HepG2 (cell line): ENCODE measurements at places on chromosomes 5 and 9.

DNA sequence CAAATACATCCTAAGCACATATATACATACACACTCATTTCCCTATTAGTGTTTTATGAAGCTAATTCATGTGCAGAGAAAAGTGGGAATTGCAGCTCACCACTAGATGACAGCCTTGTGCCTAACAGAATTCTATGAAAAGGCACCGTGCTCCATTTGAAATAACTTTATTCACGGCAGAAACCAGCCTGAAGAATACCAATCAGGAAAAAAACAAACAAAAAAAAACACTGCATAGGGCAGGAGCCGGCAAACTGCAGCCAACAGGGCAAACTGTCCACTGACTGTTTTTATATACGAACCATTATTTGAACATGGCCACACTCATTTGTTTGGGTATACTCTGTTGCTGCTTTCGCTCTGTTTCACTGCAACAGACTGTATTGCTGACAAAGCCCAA lies 33.6 kb downstream of the ERMP1 start:
- DNase-seq: peak; percentile 28

GRCh38 chr5:135402031-135402430 lies 3.0 kb upstream of the MACROH2A1 start:
- no peak for DNase-seq

- no peak for DNase-seq
Observed at GRCh38 chr9:36140086-36141084, 3.9 kb downstream of the GLIPR2 start.

DNA sequence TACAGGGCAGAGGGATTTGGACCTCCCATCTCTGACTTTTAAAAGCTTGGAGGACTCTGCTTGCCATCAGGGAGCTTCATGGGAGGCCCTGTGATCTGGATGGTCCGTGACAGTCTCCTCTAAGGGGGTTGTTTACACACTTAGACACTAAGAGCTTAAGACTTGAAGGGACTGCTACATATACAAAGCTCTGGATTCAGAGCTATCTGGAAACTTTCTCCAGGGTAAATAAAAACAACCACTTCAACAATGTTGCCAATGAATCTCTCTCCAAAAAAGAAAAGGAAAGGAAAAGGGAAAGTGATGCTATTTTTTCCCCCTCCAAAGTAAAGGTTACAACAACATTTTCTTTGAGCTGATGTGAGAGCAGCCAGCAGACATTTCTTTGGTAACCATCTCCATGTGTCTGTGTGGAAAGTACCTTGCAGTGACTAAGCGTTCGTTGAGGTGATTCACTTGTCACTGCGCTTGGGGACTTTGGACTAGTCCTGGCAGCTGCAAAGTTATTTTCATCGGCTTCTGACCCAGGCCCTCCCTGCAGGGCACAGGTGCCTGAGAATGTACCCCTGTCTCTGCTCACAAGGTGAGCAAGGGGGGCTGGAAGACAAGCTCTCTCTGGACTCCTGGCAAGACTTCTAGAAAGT lies 262.1 kb upstream of the KLF4 start:
- DNase-seq: peak; percentile 72

DNA sequence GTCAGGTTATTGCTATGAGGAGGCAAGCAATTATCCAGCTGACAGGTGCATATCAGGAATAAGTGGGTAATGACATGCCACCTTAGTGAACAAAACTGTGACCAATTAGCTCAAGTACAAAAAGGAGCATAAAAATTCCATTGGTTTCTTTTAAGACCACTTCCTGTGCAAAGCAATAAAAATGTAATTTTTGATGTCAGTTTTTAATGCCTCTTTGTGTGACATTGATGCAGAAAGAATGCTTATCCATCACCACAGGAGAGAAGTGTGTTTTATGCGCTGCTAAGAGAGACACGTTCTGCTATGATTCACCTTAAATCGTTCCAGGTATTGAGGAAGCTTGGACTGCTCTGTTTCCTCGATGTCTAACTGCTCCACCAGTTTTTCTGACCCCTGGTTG lies 96.7 kb downstream of the MRPS27 start:
- DNase-seq: no peak

GRCh38 chr5:130213607-130214006 lies 309.3 kb downstream of the CHSY3 start:
- no peak for DNase-seq

GRCh38 chr5:56251918-56252553 lies 18.9 kb upstream of the ANKRD55 start:
- DNase-seq: no peak

- DNase-seq: no peak
Observed at GRCh38 chr5:14676320-14676719, 11.8 kb downstream of the OTULIN start.

DNA sequence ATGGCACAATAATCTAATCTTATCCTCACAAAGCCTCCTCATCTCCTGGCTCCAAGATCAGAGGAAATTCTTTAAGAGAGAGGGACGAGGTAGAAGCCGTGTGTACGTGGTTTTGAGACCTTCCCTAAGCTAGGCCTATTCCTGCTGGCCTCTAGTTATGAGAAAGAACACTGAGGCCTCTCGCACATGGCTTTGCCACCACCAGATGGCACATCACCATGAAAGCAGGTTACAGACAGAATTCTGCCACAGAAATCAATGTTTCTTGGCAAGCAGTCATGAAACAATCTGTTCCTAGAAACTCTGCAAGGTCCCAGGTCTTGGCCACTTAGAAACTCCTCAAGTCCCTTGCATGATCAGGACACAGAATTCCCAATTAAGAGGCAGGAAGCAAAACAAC lies 268.2 kb upstream of the TAS2R1 start:
- DNase-seq: peak; percentile 5

- no peak for DNase-seq
Observed at GRCh38 chr5:170290498-170290897, 7.1 kb downstream of the LCP2 start.

- no peak for DNase-seq
Observed at GRCh38 chr9:114341152-114341830, 11.6 kb downstream of the ORM2 start.

- DNase-seq: no peak
Observed at GRCh38 chr5:159163027-159163700, 46.2 kb downstream of the RNF145 start.

DNA sequence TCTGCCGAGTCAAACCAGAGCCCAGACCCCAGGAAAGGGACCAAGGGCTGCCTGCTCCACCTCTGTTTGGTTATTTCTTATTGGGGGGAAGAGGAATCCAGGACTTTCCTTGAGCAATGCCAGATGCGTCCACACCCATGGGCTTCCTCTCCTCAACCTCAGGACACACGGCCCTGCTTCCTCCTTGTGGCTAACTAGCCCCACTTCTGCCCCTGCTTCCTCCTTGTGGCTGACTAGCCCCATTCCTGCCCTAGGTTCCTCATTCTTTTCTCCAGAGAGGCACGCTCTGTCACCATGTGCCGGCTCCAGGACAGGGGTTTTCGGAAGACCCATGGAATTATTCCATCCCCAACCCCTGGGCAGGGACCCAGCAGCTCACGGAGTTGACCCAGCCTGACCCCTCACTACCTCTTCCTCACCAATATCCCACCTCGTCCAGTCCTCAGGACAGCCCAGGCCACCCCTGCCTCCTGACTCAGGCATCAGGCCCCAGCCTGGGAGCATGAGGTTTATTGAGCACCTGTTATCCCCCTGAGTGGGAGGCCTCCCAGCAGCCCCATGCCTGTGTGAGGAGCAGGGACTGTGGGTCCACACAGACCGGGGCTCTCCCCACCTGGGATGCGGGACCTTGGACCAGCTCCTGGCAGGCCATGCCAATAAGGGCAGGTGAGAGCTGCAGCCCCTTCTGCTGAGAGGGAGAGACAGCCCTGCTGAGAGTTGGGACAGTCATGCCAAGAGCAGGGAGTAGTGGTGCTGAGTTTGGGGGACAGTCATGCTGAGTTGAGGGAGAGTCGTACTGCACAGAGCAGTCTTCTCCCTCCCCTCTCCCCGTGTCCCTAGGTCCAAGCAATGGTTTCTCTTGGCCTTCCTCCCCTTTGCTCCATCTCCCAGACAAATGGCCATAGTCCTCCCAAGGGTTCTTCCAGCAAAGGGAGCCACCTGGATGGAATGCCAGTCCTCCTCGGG lies 11.8 kb upstream of the FCN1 start:
- DNase-seq: no peak

DNA sequence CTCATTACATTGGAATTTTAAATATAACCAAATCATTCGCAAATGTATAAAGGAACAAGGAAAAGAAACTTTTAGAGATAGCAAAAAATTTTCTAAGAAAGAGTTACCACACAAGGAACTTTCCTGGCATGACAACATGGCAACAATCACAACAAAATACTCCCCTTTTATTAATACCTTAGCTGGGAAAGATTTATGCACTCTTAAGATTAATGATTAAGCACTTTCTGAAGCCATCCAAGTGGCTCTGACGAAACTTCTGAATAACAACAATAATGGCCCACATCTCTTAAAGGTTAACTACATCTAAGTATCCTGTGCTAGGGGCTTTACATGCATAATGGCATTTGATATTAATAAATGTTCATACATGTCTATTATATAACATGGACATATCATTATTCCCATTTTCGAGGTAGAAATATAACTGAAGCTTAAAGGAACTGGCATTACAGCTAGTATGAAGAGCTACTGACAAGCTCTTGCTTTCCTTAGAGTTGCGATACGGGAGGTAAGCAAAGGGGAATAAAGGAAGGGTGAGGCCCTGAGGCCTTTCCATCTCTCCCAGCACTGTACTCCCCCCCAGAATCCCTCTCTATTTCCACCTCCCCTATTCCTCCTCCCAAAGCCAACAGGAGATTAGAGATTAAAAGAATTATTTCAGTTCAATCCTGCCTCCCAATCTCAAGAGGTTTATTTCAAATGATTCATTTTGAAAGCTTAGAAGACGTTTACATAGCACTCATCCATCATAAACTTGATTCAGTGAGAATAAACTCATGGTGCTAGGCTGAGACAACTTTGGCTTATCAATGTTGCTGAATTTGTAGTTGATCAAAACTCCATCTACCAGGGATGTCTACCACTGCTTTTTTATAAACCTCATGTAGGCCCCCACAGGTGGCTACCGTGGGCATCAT lies 9.6 kb downstream of the MTMR12 start:
- no peak for DNase-seq

- DNase-seq: no peak
Observed at GRCh38 chr5:67612961-67613360, 416.4 kb upstream of the CD180 start.

GRCh38 chr5:170136506-170136905 lies 30.8 kb downstream of the FOXI1 start:
- no peak for DNase-seq

DNA sequence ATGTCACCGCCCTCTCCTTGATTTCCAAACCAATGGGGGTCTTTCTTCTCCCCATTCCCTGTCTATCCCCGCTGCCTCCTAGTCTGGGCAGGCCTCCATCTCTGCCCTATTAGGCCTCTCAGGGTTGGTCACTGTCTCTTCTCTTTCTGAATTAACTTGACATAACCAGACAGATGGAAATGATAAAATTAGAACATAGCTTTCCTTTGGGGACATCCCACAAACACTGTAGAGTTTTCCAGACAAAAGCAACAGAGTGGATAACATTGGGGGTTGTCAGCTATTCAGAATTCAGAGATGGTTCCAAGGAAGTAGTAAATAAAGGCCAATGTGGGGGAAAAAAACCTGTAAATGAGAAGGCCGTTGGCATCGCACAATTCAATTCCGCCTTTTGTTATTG lies 24.7 kb downstream of the LHX6 start:
- DNase-seq: no peak

- DNase-seq: no peak
Observed at GRCh38 chr9:25261445-25261844, 416.8 kb downstream of the TUSC1 start.

- no peak for DNase-seq
Observed at GRCh38 chr9:87343816-87344430, 153.7 kb upstream of the DAPK1 start.
